ENCODE measurements at places on chromosomes 1 and 21. TPM values are rescaled to one million over a fixed set of nuclear protein-coding genes. Genes with fewer than 3 reads are reported as not detected.
A peak's percentile ranks its signal among the peaks of the same experiment; 100 is the strongest.

GRCh38 chr1:180720753-180721152 is 88.9 kb downstream of the XPR1 start:
- DNase-seq, result no peak
- no peaks in the 10 kb centered on the region for H3K27me3 ChIP-seq
- no peaks in the 10 kb centered on the region for H3K4me1 ChIP-seq

DNA sequence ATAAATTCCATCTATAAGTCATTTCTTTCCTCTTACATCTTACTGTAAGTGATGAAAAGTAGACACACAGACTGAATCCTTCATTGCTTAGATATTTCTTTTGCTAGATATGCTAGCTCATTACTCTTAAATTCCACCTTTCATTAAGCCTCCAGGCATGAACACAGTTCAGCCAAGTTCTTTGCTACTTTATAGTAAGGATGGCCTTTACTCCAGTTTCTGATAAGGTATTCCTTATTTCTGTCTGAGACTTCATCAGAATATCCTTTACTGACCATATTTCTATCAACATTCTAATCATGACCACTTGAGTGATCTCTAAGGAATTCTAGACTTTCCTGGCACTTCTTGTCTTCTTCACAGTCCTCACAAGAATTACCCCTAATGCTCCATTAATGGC is 191.7 kb upstream of the KCTD3 start:
- H3K36me3 ChIP-seq, result no peaks in the 10 kb centered on the region
- no peak overlapping the region for H3K4me3 ChIP-seq
- peak; percentile 1 for DNase-seq
- H3K4me1 ChIP-seq, result peaks cover 14% of the 10 kb centered on the region
- no peak overlapping the region for H3K27ac ChIP-seq

DNA sequence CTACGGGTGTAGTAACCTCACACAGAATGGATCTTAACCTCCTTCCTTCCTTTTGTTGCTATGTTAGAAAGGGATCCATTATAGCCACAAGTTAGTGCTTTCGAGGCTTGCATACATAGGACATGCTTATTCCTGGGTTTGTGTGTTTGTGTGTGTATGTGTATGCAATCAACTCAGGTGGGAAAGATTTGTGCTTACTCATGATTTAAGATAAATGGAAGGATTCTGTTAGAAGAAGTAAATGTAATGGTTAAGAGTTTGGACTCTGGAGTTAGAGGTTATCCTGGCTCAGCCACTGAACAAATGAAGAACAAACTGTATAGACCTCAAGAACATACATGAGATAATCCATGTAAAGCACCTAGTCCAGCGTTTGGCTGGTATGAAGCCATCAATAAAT is 28.8 kb downstream of the BTG3 start:
- H3K4me1 ChIP-seq, result no peaks in the 10 kb centered on the region
- no peak overlapping the region for H3K4me3 ChIP-seq
- no peaks in the 10 kb centered on the region for H3K27me3 ChIP-seq
- H3K36me3 ChIP-seq, result no peaks in the 10 kb centered on the region
- DNase-seq, result no peak
- H3K27ac ChIP-seq, result no peak overlapping the region

- peaks cover 22% of the 10 kb centered on the region for H3K4me1 ChIP-seq
- no peaks in the 10 kb centered on the region for H3K36me3 ChIP-seq
- H3K4me3 ChIP-seq, result no peak overlapping the region
- DNase-seq, result no peak
- no peaks in the 10 kb centered on the region for H3K27me3 ChIP-seq
Measured at GRCh38 chr1:53729456-53730223, 9.3 kb downstream of the GLIS1 start.

DNA sequence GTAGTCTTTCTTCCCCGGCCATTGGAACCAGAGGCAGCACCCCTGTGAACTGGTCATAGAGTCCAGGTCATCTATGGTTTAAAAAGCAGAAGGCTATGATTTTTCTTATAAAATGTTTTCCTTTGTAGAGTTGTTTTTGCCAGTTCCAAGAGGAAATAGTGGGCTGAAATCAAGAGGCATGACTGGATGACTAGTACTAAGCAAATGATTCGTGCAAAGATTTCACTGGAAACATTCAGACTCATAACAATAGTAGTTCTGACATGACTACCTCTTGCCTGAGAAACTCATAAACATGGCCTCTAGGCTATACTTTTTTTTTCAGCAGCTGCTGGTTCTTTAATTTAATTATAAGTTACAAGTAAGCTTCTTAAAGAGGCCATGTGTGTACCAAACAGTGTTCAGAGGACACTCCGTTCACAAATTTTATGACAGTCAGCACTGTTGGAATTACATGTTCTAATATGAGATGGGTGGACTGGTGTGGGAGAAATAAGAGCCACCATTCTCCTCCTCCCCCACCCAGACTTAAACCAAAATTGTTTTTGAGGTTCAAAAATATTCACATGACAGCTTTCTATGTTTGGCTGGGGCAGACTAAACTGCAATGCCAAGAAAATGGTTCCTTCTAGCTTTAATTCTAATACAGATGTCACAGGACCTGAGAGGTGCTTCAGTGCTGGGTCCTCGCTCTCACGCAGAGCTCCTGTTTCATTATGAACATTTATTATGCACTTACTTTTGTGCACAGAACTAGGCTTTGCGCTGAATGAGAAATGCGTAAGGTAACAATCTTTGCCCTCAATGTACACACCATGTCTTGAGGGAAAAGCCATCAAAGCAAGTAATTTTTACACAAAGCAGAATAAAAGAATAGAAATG is 147.5 kb downstream of the ZC3H11B start:
- no peaks in the 10 kb centered on the region for H3K27me3 ChIP-seq
- peaks cover 40% of the 10 kb centered on the region for H3K4me1 ChIP-seq
- peak; percentile 90 for DNase-seq
- no peaks in the 10 kb centered on the region for H3K36me3 ChIP-seq

The ZNF683 gene
- total RNA-seq, result not detected

The EFNA3 gene
- 1.4 TPM for total RNA-seq

The ZBTB8B gene
- total RNA-seq, result not detected

The CRP gene
- not detected for total RNA-seq

The PDZK1 gene
- total RNA-seq, result 0.97 TPM

The GJC2 gene
- total RNA-seq, result 0.54 TPM

The KTI12 gene
- total RNA-seq, result 8.3 TPM

Measured in GM23248 (cell line).